ENCODE measurements at places on chromosomes 11 and 22. TPM values are rescaled to one million over a fixed set of nuclear protein-coding genes. Genes with fewer than 3 reads are reported as not detected.

DNA sequence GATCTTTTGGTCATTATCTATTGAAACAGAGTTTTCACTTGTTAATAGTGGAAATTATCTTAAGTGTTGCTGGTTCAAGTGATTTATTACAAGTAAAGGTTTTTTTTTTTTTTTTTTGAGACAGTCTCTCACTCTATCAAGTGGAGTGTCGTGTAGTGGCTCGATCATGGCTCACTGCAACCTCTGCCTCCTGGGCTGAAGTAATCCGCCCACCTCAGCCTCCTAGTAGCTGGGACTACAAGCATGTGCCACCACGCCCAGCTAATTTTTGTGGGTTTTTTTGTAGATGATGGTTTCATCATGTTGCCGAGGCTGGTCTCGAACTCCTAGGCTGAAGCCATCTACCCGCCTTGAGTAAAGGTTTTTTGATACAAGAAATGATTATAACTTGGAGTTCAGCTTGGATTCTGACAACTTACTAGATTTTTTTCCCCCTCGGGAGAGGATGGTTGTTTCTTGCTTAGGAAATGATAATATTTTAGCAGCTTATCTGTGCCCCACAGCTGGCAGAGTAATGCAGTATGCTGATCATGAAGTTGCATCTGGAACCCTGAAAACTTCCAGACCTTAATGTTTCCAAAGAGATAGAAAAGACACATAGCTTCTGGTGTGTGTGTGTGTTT, 68.9 kb downstream of the MTMR3 start:
- DNase-seq, result no peak

GRCh38 chr11:128824191-128825049, 42.7 kb downstream of the KCNJ1 start:
- no peak for DNase-seq

DNA sequence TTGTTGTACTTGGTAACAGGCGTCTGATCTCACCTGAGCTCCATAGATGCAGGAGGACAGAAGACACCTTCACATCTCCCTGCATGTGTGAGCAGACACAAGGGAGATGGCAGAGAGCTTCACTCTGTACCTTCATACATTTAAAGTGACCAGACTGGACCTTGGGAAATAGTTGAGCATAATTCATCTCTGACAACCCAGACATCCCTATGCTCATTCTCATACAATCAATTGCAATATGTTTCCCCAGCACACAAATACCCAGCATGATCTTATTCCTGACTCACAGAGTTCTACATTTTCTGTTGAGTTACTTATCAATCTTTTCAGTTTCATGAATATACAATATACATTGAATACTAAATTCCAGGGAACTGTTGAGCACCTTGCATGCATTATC, 488.2 kb upstream of the API5 start:
- DNase-seq, result no peak

- no peak for DNase-seq
Observed at GRCh38 chr11:120212926-120213325, 2.1 kb downstream of the OAF start.

DNA sequence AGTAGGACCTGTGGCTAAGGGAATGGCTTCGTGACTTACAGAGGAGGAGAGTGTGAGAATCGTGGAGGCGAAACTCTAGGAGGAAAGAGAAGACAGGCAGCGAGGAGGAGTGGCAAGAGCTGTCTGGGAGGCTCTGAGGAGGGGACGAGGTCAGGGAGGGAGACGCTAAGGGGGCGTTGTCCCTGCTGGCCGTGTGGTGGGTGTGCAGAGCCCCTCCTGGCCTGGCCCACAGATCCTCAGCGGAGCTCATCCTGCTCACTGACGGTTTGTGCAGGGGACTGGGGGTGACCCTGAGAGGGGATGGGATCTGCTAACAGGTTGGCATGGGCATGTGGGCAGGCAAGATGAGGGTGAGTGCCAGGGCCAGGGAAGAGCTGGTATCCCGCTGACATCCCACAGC, 56.5 kb upstream of the PRR5 start:
- DNase-seq, result no peak

GRCh38 chr11:28743061-28743550, 634.9 kb downstream of the METTL15 start:
- DNase-seq, result no peak

DNA sequence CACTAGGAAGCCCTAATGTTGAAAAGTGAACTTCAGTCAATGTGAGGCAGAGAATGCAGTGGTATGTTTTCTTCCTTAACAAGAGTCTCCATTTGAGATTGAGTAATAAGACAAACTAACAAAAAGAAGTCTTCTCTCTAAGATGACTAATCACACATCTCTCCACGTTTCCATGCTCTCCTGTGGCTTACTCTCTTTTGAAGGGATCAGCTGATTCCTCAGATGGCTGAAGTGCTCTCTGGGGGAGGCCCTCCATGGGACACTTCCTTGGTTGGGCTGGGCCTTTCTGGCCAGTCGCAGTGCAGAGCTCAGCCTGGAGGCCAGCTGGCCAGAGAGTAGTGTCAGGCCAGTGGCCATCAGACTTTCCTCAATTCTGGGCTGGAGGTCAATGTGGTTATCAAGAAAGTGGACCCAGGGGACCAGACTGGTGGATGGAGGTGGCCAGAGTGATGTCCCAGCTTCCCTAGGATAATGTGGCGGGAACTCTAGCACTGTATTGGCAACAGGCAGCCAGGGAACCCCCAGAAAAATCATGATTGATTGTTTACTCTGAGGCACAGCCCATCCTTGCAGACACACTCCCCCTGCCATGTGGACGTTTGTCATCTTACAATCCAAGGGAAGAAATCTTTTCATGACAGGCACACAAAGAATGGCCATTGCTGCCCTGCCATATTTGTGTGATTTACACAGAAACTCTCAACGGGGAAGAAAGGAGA, 14.5 kb downstream of the CSRP3 start:
- DNase-seq, result no peak

DNA sequence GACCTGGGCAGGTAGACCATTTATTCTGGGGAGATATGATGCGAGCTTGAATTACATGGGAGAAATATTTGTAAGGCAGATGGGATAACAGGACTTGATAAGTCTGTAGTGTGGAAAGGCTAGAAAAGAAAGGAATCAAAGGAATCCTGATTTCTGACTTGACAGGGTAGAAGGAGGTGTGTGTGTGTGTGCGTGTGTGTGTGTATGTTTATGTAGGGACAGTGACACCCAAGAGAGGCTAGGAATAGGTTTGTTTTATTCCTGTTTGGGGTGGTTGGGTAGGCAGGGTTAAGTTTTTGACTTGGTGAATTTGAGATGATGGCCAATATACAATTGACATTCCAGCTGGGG, 390 bp upstream of the HTATIP2 start:
- no peak for DNase-seq

- DNase-seq, result no peak
Observed at GRCh38 chr11:12167061-12168000, 56.9 kb downstream of the MICAL2 start.

- DNase-seq, result peak; percentile 98
Observed at GRCh38 chr11:65487467-65488272, 11.2 kb upstream of the MALAT1 start.

DNA sequence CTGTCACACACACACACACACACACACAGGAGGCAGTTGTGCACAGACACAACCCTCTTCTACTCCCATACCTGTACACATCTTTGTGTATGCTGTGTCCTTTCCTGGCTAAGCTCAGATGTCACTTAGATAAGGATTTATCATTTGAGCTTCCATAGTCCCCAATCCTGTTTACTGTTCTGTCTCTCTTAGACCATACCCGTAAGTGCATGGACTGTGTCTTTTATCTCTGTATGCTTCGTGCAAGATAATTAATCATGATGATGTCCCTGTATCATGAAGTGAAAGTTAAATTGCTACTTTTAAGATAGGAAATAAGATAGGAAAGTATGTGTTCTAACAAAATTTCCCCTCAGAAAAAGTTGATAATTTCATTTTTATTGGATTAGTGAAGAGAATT, 30.3 kb downstream of the PRMT3 start:
- no peak for DNase-seq

GRCh38 chr22:32088084-32088483, 45.0 kb downstream of the SLC5A1 start:
- DNase-seq, result no peak

- DNase-seq, result no peak
Observed at GRCh38 chr22:46099740-46100139, 50.6 kb upstream of the PPARA start.

GRCh38 chr22:28544431-28544868, 135.2 kb downstream of the TTC28 start:
- no peak for DNase-seq

GRCh38 chr22:26548984-26549383, 36.7 kb upstream of the TFIP11 start:
- DNase-seq, result no peak

DNA sequence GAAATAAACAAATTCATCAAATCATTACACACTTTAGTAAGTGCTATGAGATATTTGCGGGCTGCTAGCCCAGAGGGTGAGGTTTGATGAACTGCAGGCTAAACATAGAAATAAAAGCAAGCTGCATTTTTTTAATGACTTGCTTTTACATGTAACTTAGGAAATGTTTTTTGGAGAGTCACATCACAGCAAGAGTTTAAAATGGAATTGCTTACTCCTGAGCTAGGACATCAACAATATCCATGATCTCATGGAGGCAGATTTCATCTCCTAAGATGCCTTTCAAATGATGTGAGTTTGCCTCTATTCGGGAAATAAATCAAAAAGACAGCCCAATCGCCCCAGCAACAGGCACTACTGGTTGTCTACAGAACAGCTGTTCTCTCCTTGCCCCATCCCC, 73.4 kb upstream of the CD44 start:
- no peak for DNase-seq

- no peak for DNase-seq
Observed at GRCh38 chr22:41758231-41758630, 42.2 kb upstream of the CCDC134 start.

GRCh38 chr22:45891996-45892621, 84.9 kb downstream of the WNT7B start:
- DNase-seq, result no peak

GRCh38 chr11:102878595-102878994, 3.8 kb upstream of the MMP12 start:
- DNase-seq, result no peak

DNA sequence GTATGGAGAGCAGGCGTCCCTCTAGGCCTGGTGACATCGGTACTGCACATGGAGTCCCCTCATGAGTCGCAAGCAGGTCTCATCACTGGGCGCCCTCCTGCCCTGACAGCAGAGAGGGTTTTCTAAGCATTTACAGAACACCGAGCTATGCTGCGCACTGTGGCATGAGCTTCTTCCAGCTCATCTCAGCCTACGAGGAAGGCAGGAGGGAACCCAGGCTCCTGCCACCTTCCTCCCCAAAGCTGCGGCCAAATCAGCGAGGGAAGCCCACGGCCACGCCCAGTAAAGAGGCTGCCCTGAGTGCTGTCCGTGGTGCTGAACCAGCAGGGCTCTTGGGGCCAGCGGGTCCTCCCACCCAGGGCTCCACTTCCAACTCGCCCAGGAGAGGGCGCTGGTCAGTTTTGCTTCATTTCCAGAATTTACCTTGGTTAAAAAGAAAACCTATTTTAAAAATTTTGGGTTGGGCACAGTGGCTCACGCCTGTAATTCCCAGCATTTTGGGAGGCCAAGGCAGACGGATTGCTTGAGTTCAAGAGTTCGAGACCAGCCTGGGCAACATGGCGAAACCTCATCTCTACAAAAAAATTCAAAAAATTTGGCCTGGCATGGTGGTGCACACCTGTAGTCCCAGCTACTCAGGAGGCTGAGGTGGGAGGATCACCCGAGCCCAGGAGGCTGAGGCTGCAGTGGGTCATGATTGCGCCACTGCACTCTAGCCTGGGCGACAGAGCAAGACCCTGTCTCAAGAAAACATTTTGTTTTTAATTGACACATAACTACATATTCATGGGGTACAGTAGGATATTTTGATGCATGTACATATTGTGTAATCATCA, 34.2 kb downstream of the PHF21B start:
- peak; percentile 85 for DNase-seq

GRCh38 chr22:30253205-30253852, 6.8 kb upstream of the LIF start:
- peak; percentile 86 for DNase-seq

DNA sequence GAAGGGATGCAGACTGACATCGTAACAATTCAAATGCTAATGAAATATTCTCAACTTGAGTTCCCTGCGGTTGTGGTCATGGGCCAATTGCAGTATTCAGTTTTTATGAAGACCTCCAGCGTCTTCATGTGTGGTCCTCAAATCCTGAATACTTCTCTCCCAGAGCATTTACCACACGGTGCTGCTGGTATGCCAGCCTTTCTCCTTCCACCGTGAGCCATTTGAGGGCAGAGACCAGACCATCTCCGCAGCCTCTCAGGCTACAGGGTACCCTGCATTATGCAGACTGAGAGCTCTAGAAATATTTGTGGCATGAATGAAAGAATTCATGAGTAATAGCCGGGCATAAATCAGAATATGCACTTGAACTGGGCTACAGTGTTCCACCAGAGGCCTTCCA, 289.7 kb downstream of the ST3GAL4 start:
- no peak for DNase-seq

- DNase-seq, result no peak
Observed at GRCh38 chr11:45288339-45288738, 2.2 kb upstream of the SYT13 start.

GDPD4 gene
- total RNA-seq, result not detected

EIF4ENIF1 gene
- 24.7 TPM for total RNA-seq

PNPLA5 gene
- total RNA-seq, result not detected

C11orf91 gene
- 0.29 TPM for total RNA-seq

TSPAN18 gene
- total RNA-seq, result 152 TPM

DGCR6L gene
- total RNA-seq, result 35.1 TPM

SCO2 gene
- total RNA-seq, result not detected
